ENCODE measurements at places on chromosomes 5 and 9. TPM values are rescaled to one million over a fixed set of nuclear protein-coding genes. Genes with fewer than 3 reads are reported as not detected.
A peak's percentile ranks its signal among the peaks of the same experiment; 100 is the strongest.

GRCh38 chr9:137222190-137223077, at the start of gene RNF208:
Gene RNF208, minus strand, starts transcription at chr9:137222240. Its CDS starts 1,028 bp downstream, at chr9:137221212.
- no peak for DNase-seq

GLDC gene
- total RNA-seq: 37.8 TPM

DNA sequence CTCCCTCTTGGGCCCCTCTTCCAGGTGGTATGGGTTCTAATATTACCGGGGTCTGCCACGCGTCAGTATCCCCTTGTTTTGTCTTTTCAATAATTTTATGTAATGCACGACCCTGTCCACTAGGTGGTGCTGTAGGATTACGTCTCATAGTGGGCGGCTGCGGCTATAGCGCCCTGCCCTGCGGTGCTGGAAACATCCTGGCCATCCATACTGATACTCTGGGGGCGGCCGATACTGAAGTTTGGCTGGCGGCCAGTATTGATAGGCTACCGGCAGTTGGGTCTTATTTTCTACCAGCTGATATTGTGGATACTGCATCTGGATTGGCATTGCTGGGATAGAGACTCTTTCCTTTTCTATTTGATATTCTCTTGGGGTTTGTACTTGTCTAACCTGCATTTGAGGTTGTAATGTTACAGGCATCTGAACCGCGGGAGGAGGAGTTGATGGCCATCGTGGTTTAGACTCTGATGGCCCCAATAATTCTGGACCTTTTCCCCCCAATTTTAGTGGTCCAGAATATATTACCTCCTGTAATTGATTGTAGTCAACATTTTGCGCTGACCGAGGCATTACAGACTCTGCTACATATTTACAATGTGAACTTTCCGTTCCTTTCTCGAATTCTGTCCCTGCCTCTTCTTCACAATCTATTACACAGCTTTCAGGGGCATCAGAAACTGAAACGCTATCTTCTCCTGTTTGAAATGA, 3.3 kb upstream of the TMEM141 start:
- DNase-seq: peak; percentile 75

CATSPER3 gene
- total RNA-seq: 0.54 TPM

CAMK4 gene
- 9.4 TPM for total RNA-seq

DNA sequence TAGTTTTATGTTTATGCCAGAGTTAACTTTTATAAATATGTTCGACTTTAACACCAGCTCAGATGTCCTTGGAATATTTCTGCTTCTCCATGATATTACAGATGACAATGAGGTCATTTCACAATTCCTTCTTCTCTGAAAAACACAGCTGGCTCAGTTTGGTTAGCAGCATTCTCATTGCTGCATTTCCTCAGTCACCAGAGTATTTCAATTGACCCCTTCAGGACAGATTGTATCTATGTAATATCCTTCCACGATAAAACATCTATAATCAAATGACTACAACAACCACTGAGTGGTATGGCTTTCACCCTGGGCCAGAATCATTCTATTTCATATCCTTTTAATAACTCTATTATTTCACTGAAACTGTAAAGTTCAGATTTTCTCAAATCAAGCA, 148.7 kb downstream of the OXCT1 start:
- no peak for DNase-seq

GRCh38 chr9:133374612-133375115, 1.2 kb downstream of the SURF4 start:
- no peak for DNase-seq

DNA sequence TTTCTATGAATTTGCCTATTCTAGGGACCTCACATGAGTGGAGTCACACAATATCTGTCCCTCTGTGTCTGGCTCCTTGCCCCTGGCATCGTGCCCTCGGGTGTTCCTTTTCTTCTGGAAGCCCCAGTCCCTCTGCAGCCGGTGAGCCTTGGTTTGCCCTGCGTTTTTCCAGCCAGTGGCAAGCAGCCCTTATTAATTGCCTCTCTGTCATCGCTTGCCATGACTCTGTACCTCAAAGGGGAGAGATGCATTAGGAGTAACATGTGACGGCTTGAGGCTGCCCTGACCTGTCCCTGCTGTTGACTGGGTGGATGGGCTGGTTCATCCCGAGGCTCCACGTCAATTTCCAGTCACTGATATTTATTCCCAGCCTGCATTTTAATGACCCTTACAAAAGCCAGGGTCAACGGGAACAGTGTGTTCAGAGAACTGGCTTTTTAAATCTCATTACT, 87.3 kb downstream of the CFAP90 start:
- no peak for DNase-seq

LRRC19 gene
- not detected for total RNA-seq

SPATA31E1 gene
- 0.21 TPM for total RNA-seq

DNA sequence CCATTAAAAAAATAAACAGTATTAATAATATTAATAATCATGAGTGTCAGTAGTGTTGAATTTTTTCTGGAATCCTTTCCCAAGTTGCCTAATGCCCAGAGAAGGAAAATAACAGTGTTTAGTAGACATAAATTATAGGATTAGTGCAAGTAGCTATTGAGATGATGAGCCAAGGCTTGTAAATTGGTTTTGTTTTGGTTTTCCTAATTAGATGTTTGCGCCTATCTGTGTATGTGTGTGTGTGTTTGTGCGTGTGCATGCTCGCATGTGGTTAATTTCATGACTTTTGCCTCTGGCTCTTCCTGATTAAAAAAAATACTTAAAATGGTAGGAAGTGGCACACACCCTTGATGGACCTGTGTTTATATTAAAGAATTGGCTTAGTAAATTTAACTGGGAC, 55.4 kb downstream of the FXN start:
- no peak for DNase-seq

CCL27 gene
- 0.86 TPM for total RNA-seq

DNA sequence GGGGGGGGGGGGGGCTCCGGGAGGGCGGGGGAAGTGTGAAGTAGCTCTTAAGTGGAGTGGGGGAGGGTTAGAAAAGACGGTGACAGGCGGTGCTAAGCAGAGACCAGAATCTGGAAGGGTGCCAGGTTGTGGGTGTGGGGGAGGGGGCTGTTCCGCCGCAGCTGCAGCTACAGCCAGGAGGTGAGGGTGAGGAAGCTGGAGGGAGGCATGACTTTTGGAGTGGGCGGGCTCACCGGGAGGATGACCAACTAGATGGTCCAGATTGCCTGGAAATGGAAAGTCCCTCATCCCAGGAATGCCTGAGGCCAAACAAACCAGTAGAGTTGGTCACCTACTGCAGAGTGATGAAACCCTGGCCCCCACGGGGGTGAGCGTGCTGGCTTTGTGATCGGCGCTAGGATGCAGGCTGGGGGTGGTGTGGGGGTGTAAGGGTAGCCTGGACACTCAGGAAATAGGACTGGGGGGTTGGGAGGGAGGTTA, 158.1 kb upstream of the SHB start:
- DNase-seq: no peak

- no peak for DNase-seq
These were observed 1.5 kb downstream of the TOR2A start for GRCh38 chr9:127733614-127734013.

- DNase-seq: no peak
These were observed 39.2 kb upstream of the GCNT4 start for GRCh38 chr5:75091597-75091996.

- no peak for DNase-seq
These were observed 55.4 kb downstream of the COL15A1 start for GRCh38 chr9:98999152-98999525.

DNA sequence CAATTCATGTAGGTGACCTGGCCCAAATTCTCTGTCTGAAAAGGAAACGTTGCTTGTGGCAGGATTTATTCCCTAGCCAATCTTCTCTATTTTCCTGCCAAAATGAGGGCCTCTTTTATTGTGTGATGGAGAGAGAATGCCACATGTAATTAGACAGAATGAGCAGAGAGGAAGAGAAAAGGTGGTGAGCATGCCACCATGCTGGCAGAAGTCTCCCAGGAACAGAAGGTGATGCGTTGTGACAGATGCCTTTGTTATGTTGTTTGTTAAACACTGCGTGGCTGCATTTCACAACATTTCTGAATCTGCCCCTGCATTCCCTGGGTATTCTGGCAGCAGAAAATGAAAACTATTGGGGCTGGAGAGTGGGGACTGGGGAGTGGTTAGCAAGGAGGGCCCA, 577.6 kb downstream of the TLR4 start:
- DNase-seq: no peak

C1QTNF3 gene
- total RNA-seq: 8.7 TPM

GRCh38 chr9:89916001-89916597, 311.3 kb downstream of the GADD45G start:
- no peak for DNase-seq

GRCh38 chr9:20512106-20512505, 110.2 kb downstream of the MLLT3 start:
- no peak for DNase-seq

DNA sequence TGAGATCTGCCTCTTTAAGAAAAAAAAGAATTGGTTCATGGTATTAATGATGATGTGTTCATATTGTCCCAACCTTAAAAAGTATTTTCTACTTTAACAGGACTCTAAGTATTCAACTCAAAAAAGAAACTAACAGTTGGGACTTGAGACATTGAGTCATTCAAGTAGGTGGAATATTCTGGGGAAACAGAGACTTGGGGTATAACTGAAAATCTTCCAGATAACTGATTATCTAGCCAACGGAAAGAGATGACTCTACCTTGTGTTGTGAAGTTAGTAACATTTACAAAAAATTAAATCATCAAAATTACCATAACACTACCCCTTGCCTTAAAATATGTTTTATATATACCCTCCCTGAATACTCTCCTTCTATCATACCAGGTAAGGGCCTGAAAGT, 19.1 kb downstream of the OXCT1 start:
- no peak for DNase-seq

NSD1 gene
- 122 TPM for total RNA-seq

- DNase-seq: no peak
These were observed 104.1 kb downstream of the ADAMTS2 start for GRCh38 chr5:179241175-179241574.

DNA sequence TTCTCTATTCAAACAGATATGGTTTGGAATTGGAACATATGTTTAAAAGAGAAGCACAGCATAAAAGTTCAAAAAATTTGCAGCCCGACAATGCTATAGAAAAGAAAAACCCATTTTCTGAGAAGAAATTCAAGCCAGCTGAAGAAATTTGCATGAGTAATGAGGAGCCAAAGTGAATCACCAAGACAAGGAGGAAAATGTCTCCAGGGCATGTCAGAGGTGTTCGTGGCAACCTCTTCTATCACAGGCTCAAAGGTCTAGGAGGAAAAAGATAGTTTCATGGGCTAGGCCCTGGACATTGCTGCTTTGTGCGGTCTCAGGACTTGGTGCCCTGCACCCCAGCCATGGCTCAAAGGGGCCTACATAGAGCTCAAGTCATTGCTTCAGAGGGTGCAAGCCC, 134.8 kb upstream of the ADAMTS16 start:
- no peak for DNase-seq

DNA sequence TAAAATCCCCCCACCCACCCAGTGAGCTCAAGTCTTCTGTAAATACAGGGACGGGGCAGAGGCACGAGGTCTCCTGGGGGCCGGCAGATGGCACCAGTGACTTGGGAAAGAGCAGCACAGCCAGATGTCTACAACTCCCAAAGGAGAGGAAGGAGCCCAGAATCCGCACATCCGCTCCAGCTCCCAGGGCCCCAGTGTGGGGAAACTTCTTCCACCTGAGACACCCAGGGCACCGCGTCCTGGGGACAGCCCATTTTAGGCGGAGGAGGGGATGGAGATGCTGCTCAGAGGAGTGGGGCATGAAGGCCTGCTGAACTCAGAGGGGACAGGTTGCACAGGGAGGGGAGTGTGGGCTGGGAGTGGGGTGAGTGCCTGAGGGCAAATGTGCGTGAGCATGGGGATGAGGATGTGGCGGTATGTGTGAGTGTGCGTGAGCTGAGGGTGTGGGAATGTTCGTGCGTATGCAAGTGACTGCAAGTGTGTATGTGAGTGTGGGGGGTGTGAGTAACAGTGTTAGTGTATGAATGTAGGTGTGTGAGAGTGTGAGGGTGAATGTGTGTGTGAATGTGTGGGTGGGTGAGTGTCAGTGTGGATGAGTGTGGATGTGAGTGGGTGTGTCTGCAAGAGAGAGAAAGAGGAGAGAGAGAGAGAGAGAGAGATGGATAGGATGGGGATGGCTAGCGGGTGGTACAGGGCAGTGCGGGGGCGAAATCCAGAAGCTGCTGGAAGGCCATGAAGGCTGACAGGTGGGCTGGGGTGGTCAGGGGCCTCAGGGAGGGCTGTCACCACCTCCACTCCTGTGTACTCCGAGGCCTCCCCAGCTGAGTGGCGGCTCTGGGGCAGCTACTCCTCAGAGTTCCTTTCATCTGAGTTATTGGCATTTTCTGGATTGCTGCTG, 63.5 kb downstream of the DUSP1 start:
- peak; percentile 32 for DNase-seq

GRCh38 chr5:177359451-177359851, 1.7 kb downstream of the RGS14 start:
- no peak for DNase-seq

DNA sequence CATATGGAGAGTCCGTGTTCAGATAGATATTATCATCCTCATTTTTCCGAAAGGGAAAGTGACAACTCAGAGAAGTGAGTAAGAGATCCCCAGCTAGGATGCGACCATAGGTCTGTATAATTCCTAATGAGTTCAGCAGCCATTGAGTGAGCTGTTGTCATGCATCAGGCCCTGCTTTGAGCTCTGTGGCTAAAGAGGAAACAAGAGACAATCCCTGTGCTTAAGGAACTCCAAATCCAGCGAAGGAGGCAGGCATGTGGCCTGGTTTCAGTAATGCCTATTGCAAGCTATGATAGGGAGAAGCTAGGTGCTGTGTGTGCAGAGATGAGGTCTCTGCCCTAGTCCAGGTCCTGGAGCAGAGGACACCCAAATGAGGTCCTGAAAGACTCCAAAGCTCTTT, 192.8 kb downstream of the ACTL7B start:
- DNase-seq: no peak

DIRAS2 gene
- 0.77 TPM for total RNA-seq

GRCh38 chr5:158233735-158234322, 374.9 kb upstream of the CLINT1 start:
- no peak for DNase-seq

DNA sequence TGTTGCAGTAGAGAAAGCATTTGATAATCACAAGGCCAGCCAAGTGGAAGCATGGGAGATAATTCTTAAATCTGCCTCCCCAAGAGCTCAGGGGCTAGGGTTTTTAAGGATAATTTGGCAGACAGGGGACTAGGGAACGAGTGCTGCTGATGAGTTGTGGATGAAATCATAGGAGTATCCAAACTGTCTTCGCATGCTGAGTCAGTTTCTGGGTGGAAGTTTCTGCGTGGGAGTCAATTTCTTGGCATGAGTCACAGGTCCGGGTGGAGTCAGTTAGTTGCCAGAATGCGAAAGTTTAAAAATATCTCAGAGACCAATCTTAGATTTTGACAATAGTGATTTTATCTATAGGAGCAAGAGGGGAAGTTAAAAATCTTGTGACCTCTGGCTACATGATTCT, 112.6 kb downstream of the TMC1 start:
- no peak for DNase-seq

GRCh38 chr9:70297141-70297540, 38.4 kb downstream of the SMC5 start:
- DNase-seq: no peak

GRCh38 chr9:131642496-131643083, 97.3 kb downstream of the PRRT1B start:
- DNase-seq: no peak

DNA sequence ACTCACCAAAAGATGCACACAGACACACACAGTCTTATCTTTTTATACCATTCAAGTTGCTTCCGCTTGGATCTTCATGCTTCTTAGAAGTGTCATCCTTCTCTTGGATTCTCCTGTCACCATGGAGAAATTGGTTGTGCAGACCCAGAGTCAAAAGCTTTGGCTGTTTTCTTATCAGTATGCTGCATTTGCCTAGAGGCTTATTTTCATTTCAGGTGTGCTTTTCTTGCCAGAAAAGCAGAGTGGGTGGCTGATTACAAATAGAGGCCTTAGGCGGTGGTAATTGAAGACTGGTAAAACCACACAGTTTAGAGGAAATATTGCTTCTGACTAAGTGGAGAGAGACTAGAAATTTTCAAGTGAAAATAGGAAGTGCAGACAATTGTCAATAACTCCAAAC, 70.2 kb upstream of the TLE4 start:
- no peak for DNase-seq

Data from neural crest cell (in vitro differentiated cells).